ENCODE measurements at places on chromosomes 16 and 17.

DNA sequence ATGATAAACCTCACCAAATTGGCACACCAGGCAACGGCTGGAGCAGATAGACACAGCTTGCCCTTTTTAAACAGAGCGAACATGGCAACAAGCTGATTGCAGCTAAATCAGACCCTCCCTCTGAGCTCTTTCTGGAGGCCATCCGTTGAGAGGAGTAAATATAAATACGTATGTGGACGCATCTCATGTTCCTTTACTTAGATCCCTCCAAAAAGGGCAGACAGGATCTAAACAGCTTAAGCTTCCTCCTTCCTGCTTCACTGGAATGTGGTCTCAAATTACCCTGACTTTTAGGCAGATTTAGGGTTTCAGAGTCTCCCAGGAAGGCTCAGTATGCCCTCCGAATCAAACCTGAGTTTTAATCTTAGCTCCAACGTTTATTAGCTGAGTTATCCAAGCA lies 204.7 kb upstream of the GOT2 start:
- no peak for DNase-seq

- no peak for DNase-seq
These were observed 211.0 kb upstream of the GSE1 start for GRCh38 chr16:85401917-85402766.

- DNase-seq, result no peak
These were observed 39.0 kb downstream of the PRKCA start for GRCh38 chr17:66341462-66341861.

GRCh38 chr17:9700136-9700535 lies 54.8 kb downstream of the USP43 start:
- no peak for DNase-seq

- no peak for DNase-seq
These were observed 436.2 kb downstream of the SLC39A11 start for GRCh38 chr17:72656130-72656763.

DNA sequence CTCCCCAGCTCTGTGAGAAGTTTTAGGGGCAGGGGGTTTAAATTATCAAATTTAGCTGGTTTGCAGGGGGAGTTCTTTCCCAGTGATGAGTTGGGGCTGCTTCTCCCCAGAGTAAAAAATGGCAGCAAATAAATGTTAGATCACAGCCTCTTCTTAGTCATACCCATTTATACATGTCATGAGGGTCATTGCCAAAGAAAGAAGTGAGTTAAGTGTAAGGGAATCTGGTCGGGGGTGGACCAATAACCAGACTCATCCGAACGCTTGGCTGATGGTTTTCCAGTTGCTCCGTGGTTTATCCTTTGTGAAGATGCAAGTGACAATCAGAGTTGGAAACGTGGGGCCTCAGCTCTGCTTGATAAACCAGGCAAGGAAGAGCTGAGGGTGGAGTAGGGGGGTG lies 87.1 kb downstream of the PLXDC1 start:
- peak; percentile 54 for DNase-seq

- DNase-seq, result no peak
These were observed 285.8 kb downstream of the NPIPA8 start for GRCh38 chr16:18050777-18051176.

DNA sequence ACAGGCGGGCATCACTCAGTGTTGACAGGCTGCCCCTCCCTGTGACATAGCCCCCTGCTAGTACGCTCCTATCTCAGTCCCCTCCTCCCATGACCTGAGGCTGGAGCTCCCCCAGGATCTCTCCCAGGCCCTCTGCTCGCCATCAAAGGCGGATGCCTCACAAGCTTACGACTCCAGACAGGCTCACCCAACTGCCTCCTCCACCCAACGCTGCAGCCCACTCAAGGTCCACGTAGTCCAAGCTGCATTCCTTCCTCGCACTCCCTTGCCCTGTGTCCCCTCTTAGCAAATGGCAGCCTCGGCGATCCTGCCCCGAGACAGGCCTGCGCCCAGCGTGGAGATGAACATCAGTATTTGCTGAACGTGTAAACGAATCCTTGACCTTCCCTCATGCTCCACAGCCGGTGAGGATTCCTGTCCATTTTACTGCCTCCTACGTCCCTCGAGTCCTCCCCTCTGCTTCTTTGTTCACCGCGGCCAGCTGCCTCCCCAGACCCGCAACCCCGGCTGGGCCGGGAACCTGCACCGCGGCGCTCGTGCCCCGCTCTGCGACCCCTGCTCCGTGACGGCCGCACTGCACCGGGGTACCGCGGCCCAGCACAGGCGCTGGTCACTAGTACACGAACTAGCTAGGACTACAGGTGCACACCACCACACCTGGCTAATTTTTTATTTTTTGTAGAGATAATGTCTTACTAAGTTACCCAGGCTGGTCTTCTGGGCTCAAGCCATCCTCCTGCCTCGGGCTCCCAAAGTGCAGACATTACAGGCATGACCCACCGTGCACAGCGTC lies 838 bp upstream of the TMEM97 start:
- DNase-seq, result no peak

GRCh38 chr16:86252596-86252995 lies 257.7 kb upstream of the FOXF1 start:
- DNase-seq, result no peak

GRCh38 chr16:67428146-67428731 lies 2.7 kb upstream of the HSD11B2 start:
- no peak for DNase-seq

DNA sequence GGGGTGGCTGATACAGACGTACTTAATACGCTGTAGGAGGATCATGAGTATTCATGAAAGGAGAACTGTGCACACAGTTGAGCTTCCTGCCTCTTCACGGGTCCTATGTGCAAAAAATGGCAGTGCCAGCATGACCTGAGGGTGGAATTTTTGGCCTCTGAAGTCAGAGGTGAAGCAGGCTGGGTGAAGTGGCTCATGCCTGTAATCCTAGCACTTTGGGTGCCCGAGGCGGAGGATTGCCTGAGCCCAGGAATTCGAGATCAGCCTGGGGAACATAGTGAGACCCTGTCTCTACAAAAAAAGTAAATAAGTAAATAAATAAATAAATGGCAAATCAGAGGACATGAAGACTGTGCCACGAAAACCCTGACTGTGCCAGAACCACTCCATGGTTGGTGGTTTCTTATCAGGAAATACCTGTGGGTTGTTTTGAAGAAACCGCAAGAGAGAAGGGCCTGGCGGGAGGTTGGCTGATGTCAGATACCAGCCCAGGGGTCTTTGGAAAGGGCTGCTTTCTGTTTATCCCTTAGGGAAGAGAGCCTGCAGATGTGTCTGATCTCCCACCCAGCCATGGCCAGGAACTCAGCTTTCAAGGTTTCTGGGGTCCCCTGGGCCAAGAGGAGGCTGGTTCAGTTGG lies 3.4 kb downstream of the ASPSCR1 start:
- DNase-seq, result no peak

DNA sequence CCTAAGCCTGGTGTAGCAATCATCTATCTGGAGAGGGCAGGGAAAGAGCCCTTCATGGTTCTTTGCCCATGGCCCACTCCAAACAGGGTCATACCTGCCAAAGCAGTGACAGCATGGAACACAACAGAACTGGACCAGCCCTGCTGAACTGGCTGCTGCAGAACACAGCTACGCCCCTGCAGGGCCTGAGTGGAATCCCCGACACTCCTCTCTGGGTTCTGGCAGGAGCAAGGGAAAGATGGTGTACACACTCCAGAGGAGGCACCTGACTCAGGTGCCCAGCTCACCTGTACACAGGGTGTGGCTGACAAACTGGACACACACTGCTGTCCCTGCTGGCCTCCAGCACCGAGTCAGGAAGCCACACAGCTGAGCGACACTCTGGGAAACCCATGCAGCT lies 19.8 kb downstream of the MIEF2 start:
- no peak for DNase-seq

DNA sequence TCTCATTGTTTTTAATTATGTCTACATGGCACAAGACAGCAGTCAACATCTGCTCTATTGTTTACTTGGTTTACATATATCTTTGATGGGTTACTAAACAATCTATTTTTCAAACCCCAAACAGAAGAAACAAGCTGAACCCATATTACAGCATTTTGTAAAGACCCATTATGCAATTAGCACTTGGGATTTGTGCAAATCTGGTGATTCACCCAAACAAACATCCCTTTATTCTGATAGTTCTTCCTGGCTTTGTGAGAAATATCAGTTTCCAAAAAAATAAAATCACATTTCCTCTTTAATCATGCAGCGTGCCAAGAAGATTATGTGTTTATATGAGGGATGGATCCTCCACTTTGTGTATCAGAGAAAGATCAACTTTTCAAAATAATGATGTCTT lies 16.8 kb upstream of the RBFOX1 start:
- DNase-seq, result no peak

DNA sequence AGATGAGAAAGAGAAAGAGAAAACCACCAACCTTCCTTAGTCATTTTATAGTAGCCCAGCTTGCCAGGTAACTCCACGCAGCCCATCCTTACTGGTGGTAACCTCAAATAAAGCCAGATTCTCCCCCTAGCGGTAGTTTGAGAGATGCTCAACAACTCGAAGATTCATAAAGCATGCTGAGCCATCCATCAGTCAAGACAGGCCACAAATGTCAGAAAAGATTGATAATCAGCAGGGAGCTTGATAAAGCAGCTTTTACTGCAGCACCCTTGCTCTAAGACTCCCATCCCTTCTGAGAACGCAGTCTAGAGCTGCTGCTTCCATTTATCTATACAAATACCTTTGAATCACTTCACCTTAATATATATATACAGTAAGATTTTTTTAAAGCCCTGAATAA lies 451.5 kb upstream of the HSBP1 start:
- no peak for DNase-seq

DNA sequence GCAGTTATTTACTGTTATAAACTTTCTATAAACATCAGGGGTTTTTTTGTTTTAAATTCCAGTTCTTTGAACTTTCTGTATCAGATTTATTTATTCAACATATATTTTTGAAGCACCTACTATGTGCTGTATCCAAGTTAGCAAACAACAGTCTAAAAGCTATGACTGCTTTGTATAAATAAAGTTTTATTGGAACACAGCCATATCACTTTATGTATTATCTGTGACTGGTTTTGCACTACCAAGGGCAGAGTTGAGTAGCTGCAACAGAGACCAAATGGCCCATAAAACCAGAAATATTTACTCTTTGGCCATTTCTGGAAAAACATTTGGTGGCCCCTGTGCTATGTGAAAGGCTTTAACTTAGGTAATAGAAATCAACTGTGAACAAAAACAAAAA lies 110.2 kb upstream of the ERCC4 start:
- no peak for DNase-seq
